CD4-positive, alpha-beta T cell treated with Interleukin-6 for 4 hours (primary cell): ENCODE measurements at places on chromosomes 11 and 22.

GRCh38 chr11:102416976-102417375 is 35.6 kb downstream of the TMEM123 start:
- DNase-seq = no peak

DNA sequence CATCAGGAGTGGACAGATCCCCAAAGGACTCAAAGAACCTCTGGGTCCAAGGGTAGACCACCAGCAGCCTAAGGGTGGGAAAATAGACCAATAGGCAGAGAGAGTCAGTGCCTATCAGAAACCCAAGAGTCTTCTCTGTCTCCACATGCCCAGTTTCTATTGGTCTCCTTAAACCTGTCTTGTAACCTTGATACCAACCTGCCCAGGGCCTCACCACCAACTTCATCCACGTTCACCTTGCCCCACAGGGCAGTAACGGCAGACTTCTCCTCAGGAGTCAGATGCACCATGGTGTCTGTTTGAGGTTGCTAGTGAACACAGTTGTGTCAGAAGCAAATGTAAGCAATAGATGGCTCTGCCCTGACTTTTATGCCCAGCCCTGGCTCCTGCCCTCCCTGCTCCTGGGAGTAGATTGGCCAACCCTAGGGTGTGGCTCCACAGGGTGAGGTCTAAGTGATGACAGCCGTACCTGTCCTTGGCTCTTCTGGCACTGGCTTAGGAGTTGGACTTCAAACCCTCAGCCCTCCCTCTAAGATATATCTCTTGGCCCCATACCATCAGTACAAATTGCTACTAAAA is at the start of gene HBB:
Gene HBB (minus strand): TSS at position 340 of the 579 bp plus-strand sequence. CDS start 50 bp downstream, at position 290.
- no peak for DNase-seq

- no peak for DNase-seq
Observed at GRCh38 chr22:27972732-27973698, 54.0 kb upstream of the PITPNB start.

- DNase-seq = no peak
Observed at GRCh38 chr22:48968201-48968959, 859.3 kb downstream of the BRD1 start.

- DNase-seq = no peak
Observed at GRCh38 chr11:97738751-97739150, 1282.0 kb upstream of the CNTN5 start.

- DNase-seq = no peak
Observed at GRCh38 chr22:23791738-23792645, 5.2 kb downstream of the SMARCB1 start.

DNA sequence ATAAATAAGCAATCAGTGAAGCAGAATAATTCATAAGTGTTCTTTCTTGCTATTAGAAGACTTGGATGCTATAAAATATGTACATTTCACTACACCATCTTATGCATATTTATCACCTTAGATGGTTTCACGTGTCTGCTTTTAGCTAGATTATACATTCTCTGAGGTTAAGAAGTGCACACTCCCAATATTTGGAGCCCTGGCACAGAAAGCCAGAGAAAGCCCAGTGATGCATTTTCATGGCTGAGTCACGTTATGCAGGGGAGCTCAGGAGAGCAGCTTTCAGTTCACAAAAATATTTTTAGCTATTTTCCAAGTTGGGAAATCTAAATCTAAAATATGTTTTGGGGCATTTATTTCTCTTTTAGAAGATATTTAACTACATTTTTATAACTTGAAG is 5.1 kb upstream of the TP53AIP1 start:
- no peak for DNase-seq

DNA sequence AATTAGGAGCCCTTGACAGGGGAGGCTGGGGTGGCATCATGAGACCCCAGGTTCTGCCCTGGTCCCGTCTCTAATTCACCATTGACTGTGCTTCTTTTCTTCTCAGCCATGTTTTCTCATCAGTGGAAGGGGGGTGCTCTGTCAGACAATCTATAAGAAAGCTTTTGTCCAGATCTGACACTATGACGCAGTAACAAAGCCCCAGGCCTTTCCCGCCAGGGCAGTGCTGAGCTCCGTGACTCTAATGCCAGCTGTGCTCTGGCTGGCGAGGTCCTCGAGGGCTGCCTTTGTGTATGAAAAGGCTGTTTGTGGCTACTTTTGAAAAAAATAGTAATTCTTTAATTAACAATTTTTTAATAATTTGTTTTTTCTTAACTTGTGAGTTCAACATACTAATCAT is 3.2 kb downstream of the CD6 start:
- no peak for DNase-seq

DNA sequence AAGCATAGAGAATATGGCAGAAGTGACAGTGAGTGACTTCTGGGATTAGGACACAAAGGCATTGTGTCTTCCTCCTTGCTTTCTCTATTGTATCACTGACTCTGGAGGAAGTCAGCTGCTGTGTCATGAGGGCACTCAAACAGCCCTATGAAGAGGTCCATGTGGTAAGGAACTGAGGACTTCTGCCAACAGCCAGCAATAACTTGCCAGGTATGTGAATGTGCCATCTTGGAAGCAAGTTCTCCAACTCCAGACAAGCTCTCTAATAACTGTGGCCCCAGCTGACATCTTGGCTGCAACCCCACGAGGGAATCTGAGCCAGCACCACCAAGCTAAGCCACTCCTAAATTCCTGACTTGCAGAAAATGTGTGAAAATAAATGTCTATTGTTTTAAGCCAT is 83.6 kb upstream of the ZBED5 start:
- no peak for DNase-seq

- DNase-seq = no peak
Observed at GRCh38 chr11:29343465-29344333, 673.1 kb downstream of the KCNA4 start.

- DNase-seq = no peak
Observed at GRCh38 chr11:27203077-27203647, 159.9 kb downstream of the CCDC34 start.

DNA sequence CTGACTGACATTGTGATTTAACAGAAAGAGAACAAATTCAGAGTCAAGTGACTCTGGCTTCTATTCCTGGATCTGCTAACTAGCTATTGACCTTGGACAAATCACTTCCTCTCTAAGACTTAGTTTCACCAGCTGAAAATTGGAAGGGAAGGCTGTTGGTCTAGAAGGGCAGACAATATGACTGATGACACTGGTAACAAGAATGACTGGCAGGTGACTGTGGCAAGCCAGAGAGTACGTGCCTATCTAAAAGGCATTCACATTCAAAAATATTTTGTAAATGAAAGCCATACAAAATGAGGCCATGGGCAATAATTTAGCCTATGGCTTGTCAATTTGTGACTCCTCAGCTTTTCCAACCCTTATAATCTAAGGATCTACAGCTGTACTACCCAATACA is 23.5 kb downstream of the SERGEF start:
- DNase-seq = no peak

DNA sequence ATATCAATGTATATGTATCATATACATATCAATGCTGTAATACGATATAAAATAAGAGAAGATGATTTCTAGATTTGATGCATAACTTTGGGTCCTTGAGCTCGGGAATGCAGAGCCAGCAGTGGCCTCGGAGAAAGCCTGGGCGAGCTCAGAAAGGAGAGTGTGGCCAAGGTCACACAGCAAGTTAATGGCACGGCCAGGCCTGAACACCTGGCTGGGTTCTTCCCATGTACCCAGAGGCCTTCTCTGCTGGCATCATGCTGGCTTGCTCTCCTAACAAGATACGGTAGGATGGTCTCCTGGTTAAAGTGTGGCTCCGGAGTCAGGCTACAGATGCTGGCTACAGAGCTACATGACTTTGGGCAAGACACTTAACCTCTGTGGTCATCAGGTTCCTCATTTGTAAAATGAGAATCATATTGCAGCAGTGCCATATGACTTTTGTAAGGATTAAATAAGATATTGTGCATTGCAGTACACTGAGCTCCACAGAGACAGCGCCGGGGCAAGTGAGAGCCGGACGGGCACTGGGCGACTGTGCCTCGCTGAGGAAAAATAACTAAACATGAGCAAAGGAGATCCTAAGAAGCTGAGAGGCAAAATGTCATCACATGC is 29.9 kb downstream of the TPST2 start:
- no peak for DNase-seq
